H1 (cell line): ENCODE measurements at places on chromosomes 3 and 15. TPM values are rescaled to one million over a fixed set of nuclear protein-coding genes. Genes with fewer than 3 reads are reported as not detected.

GRCh38 chr15:89163271-89164055 is 57.9 kb downstream of the RLBP1 start:
- DNase-seq: no peak

DNA sequence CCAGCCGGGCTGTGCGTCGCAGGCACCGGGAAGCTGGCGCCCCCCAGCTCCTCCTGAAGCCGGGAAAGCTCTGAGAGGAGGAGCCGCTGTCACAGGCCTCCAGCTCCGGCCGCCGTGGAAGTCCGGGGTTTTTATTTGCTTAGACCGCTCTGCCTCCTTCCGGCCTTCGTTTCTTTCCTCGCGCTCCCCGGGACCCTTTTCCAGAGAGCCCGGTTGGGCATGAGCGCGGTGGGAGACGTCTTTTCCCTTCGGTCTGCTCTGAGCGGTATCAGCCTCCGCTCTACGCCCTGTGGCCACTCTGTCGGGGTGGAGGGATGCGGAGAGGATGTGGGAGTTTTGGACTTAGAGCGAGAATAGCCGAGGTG is 559 bp downstream of the SENP5 start:
- no peak for DNase-seq

DNA sequence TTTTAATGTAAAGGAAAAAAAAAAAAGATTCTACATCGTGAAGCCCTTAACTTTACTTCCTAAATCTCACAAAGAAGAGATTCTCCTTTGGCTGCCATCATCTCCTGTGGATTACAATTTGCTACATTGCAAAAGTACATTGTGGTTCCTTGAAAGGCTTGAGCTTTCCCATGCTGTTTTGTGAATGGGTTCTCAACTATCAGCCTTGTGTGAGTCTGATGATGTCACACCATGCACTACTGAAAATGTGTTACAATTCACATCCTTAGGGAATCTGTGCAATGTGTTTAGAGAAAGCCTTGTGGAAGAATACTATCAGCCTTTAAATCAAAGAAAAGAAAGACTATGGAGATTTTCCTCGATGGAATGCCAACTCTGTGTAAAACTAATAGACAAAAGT is 510.0 kb upstream of the ALCAM start:
- DNase-seq: no peak

GRCh38 chr3:170204023-170204472 is 18.2 kb upstream of the PRKCI start:
- no peak for DNase-seq

DNA sequence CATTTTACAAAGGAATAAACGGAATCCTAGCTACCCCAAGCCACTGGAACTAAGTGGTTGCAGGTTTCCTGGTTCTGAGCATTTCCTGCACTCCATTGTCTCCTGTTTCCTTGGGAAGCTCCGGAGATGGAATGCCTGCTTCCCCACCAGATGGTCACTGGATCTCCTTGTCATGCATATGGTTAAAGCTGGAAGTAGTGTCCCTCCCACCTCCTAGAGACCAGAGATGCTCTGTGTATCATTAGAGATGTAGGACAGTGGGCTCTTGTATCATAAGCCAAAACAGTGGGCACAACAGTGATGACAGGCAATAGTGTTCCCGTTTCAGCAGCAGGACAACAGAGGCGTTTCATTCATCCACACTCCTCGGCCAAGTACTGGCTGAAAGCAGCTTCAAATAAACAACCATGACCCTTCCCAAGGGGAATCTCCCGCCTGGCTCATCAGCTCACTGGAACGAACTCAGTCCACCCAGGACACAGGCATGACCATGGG is 136.2 kb upstream of the EIF1B start:
- DNase-seq: no peak

DNA sequence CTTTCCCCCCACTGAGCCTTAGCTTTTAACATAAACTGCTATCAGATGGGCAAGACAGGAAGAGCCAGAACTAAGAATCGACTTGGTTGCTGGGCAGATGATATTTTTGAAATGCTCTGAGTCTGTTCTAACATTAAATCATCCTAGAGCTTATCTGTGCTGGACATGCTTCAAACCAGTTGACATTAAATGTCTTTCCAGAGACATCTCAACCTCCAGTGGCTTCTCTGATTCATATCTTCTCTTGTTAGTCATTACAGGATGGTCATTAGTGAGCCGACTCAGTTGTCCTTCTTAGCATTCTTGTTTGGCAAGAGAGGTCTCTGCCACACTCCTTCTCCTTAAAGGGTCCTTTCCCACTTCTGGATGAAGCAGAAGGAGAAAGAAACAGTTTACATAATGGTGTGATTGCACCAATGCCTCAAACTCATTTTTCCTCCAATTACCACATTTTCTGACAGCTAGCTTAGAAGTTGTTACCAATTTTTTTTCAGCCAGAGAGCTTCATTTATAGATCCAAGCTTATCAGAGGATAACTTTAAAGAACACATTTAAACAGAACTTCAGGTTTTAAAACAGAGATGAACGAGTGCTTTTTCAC is 21.7 kb upstream of the SYN2 start:
- no peak for DNase-seq

- no peak for DNase-seq
These were observed 66.4 kb upstream of the TJP1 start for GRCh38 chr15:29888646-29889045.

DNA sequence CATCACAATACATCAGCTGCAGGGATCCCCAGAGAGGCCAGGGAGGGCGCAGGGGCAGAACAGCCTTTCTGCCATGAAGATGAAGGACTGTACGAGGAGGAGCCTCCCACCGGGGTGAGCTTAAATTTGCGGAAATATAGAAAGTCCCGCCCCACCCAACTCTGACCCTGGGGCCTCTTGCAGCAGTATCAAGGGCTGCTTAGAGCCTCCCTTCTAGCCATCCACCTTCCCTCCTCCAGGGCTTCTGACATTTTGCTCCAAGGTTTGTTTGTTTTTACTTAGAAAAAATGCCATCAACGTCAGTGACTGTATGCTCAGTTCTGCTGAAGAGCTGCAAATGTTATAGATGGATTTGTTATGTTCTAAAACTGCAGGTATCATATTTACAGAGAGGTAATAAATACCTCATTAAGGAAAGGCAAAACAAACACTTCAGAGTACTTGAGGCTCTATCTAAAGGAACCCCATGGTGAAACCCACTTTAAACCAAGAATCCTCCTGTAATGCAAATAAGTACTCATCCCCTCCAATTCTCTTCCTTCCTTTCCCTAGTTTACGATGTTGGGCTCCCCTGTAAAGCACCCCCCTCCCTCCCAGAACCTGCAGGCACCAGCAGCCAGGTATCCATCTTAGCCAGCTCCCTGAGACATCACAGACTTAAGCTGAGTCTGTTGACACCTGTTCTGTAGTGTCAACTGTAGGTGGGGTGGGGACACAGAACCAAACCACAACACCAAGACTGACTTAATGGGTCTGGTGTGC is 30.5 kb downstream of the RFTN1 start:
- peak; percentile 55 for DNase-seq

- DNase-seq: peak; percentile 50
These were observed 764.2 kb upstream of the ARRDC4 start for GRCh38 chr15:97196048-97197014.

GRCh38 chr3:46455231-46456115 is 9.2 kb downstream of the LTF start:
- DNase-seq: no peak

DNA sequence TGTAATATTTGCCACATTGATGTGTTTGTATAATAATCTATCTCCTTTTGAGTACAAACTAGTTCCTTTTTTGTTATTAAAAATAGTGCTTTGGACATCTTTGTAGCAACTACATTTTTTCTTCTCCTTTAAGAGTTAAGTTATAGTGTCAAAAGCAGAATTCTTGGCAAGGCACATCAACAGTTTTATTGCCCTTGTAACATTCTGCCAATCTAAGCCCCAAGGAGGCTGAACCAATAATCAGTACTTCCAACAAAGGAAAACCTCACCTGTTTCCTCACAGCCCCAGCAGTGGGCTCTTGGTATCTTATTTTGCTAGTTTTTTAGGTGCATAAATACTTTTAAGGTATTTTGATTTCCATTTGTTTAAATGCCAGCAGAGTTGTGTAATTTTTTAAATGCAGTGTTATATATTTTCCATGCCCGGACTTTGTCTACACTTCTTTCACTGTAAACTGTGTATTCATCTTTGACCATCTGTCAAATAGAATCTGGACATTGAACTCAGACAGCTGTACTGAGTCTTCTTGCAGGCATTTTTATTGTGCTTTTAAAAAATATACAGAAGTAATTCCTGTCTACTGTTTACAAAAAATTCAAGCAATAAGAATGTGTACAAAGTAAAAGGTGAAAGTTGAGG is 101.0 kb downstream of the MYLK start:
- no peak for DNase-seq

- DNase-seq: no peak
These were observed 1.6 kb upstream of the INTS14 start for GRCh38 chr15:65612616-65612946.

DNA sequence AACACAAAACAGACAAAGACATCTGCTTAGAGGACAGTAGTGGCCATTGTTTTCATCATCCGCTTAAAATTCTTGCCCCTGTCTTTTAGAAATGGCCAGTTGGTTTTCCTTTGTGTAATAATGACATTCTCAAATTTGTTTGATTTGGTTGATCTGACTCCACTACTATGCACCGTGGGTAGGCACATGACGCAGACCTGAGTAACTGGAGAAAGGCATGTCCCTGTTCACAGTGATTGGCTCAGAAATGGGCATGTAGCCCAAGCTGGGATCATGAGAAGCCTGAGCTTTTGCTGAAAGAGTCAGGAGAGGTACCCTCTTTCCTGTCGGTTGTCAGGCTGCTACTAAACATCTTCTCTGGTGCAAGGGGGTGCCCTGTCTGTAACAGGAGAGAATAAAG is 36.6 kb upstream of the MAGI1 start:
- DNase-seq: no peak

The HAUS2 gene
- 28.8 and 33.5 TPM in 2 replicates for total RNA-seq

The SHC4 gene
- 0.30 and 0.54 TPM in 2 replicates for total RNA-seq
